ENCODE measurements at places on chromosomes 11 and 22. TPM values are rescaled to one million over a fixed set of nuclear protein-coding genes. Genes with fewer than 3 reads are reported as not detected.

GRCh38 chr11:77020734-77021133 lies 13.5 kb upstream of the B3GNT6 start:
- DNase-seq: no peak

The PARVA gene
- total RNA-seq: not detected

The PHF5A gene
- 77.4 TPM for total RNA-seq

- no peak for DNase-seq
Observed at GRCh38 chr11:56890584-56891305, 98.0 kb upstream of the OR5AK2 start.

DNA sequence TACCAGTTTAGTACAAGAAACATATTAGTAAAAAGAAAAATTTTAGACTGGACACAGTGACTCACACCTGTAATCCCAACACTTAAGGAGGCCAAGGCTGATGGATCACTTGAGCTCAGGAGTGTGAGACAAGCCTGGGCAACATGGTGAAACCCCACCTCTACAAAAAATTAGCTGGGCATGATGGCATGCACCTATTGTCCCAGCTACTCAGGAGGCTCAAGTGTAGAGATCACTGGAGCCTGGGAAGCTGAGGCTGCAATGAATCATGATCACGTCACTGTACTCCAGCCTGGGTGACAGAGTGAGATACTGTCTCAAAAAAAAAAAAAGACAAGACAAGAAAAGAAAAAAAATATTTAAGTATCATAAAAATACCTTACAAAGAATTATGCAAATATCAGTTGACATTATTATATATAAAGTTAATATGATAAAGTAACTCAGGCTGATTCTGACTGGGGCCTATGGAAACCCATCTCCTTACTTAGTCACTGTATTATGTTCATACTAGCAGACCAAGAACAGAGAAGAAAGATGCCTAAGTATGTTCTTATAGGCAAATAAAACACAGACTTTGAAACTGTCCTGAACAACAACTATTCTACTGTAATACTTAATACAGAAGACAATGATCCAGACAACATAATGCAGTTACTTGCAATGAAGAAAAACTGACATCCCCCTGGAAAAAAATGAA lies 27.3 kb downstream of the FAM168A start:
- DNase-seq: no peak

DNA sequence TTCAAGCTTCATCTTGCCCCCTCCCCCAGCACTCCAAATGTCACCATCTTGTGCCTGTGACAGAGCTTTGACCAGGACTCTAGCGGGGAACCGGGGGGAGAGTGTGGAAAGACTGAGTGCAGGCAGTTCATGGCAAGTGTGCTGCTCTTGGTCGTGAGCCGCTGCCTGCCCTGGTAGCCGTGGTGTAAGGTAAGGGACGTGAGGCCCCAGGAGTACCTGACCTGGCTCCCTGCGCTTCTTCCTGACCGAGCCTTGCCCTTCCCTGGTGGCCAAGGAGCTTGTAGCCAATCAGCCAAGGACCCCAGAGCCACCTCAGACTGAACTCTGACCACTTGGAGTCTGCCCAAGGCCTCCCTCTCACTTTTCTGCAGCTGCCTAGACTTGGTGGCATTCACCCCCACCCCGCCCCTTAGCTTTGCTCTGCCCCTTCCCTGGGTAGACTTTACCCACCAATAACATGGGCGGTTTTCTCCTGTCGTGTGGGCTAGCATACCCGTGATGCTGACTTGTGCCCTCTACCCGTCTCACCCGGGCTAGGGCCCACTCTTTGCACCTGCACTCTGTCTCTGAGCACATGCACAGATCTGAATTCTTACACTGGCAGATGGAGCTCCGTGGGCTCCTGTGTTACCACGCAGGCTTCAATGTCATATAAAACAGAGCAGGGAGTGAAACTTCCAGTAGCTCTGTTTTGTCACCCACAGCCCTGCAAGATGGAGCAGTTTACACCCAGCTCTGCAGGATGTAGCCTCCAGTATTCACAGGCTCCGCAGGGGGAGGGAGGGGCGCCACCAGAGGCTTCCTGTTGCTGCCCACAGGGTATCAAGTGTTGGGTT lies 1.5 kb downstream of the DGKZ start:
- DNase-seq: peak; percentile 66

DNA sequence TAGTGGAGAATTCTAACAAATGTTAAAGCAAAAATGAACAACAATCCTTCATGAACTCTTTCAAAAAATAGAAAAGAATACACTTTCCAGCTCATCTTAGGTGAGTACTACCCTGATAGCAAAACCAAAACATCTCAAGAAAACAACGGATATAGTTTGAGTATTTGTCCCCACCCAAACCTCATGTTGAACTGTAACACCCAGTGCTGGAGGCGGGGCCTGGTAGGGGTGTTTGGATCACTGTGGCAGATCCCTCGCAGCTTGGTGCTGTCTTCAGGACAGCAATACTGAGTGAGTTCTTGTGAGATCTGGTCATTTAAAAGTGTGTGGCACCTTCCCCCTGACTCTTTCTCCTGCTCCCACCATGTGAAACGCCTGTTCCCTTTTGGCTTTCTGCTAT lies 27.0 kb downstream of the NCAPD3 start:
- no peak for DNase-seq

All from activated T-cell treated with anti-CD3 and anti-CD28 coated beads, Interleukin-2, amount 50 U/mL, for 72 hours (primary cell).